ENCODE measurements at places on chromosomes 1 and 21.

DNA sequence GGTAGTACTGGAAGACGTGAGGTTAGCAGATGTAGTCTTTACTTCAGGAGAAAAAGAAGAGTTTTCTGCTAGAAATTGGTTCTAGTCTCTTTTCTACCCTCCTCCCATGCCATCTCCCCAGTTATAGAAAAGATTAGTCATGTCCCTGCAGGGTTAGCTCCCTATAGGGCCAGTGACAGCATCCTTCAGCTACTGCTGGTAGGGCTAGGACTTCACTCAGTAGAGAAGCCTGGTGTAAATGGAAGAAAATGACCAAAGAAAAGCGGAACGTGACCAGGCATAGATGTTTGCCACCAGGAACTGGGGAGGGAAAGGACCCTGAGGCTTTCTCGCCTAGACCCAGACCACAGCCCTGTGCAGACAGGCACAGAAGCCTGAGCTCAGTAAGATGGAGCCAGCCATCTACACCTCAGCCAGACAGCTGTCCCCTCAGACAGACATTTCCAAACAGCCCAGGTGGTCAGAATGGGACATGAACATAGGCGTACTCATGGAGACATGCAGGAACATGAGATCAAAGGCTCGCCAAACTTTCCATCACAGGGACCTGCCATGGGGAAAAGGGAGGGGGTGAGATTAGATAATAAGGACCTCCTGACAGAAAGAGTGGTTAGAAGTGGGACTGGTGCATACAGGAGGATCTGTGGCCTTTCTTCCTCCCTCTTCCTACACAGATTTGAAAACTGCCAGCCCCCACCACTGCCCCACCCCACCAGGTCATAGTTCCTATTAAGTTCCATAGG is 23.5 kb upstream of the SLAMF9 start:
- no peak for DNase-seq

- no peak for DNase-seq
Measured at GRCh38 chr1:97853221-97853620, 67.6 kb downstream of the DPYD start.

DNA sequence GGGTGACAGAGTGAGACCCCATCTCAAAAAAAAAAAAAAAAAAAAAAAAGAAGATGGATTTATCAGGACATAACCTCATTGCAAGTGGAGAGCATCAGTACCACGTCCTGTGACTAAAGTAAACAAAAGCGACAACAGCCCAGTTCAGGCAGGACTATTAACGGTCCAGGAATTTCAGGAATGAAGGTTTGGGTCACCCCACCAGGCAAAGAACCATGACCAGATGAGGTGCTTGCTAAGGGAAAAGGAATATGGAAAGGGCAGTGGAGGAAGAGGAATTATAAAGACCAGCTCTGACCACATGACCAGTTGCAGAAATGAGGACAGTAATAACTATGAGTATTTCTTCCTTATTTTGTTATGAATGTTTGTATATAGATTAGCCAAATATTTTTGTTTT is 35.4 kb upstream of the EIF4G3 start:
- no peak for DNase-seq

DNA sequence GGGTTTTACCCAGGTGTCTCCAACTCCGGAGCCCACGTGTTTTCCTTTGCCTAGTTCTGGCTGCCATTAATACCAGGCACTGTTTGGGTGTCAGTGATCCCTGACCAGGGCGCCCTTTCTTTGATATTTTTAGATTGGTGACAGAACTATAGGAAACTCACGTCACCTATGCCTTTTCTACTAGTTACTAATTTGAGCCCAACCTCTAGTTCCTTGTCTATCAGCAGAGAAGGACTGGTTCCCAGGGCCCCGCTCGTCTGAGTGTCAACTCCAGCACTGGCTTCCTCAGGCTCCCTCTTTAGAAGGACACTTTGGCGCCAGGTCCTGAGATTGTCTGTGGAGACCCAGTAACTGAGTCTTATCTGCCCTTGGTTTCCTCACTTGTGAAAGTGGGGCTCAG is 9.4 kb downstream of the MFN2 start:
- DNase-seq = no peak

DNA sequence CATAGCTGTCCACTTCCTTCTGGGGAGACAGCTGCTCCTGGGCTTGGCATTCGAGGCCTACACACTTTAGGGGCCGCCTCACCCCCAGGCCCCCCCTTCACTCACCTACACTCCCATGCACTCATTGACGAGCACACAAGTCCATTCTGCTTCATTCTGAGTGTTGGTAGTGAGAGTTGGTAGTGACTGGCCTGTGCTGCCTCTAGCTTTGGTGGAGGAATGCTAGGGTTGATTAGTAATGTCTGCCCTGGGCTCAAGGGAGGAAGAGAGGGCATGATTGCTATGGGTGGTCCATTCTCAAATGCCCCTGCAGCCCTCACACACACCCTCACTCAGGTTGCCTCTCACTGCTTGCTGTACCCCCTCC is 30.4 kb downstream of the TRIM11 start:
- no peak for DNase-seq

GRCh38 chr1:224707843-224708725 is 92.0 kb downstream of the CNIH3 start:
- no peak for DNase-seq

Data from GM10248 (cell line).